NCI-H2081 treated with DMSO at 0.1 percent for 48 hours (cell line): ENCODE measurements at places on chromosomes 5 and 9.
A peak's percentile ranks its signal among the peaks of the same experiment; 100 is the strongest.

DNA sequence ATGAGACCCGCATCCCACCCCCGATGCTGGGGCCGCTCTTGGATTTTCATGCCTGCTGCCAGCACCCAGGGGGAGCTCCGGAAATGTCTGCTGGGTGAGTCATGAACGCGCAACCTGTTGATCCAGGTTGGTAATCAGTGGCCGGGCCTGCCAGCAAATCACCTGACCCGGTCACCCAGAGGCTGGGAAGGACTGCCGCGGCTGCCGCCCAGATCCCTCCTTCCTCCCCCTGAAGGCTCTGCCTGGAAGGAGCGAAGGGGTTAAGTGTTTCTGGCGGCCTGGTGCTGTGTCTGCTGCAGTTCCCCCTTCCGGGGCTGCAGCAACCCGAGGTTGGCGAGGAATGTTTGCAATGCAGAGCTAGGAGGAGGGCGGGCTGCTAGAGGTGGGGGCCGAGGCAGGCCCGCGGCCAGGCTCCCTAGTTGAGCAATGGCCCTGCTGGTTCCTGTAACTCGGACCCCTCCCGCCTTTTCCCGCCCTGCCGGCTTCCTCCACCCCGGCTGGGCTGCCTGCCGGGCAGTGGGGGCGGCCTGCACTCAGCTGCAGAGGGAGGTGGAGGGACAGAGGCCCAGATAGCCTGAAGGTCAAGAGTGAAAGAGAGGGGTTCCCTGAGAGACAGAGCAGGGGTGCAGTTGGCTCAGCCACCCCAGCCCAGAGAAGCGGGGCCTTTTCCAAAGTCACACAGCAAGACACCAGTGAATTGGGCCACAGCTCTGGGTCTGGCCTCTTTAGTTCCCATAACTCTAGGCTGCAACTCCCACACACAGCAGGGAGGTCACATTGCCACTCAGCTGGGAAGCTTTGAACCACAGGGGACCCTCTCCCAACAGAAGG lies 156.3 kb upstream of the IER5L start:
- DNase-seq: no peak

GRCh38 chr5:981456-981855 lies 27.1 kb upstream of the NKD2 start:
- DNase-seq: no peak

DNA sequence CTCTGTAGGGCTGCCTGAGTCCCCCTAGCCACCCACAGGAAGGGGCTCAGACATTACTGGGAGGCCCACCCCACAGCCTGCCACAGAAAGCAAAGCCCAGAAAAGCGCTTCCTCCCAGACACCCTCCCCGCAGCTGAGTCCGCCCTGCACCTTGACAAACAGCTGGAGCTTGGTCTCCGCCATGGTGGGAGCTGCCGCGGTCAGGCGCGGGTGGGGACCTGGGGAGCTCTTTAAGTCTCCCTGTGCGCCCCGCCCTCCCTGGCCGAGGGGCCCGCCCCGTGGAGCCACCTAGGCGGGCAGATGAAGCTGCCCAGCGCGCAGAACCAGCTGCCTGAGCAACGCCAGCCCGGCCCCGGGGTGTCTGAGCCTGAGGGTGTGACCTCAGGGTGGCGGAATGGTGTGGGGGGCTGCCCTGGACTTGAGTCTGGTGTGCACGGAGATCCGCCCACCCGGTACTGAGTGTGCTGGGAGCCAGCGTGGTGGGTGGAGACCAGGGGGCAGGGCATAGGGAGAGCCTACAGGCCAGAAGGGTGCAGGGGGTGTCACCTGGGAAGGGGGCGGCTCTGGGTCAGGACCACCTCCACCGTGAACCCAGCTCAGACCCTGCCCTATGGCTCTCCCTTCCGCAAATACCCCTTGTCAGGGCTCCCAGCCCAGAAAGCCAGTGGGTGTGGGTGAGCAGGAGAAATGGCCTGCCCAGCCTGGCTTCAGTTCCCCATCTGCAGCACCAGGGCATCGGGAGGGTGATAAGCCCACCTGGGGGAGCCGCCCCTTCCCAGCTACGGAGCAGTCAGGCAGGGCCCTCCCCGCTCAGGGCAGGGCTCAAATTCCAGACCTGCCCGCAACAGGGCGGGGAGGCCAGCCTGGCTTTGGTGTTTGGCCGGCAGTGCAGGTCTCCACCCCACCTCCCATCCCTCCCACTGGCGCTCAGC lies at the start of gene CLIC3:
CLIC3 (minus strand) TSS at position 208 of the 932 bp plus-strand sequence; CDS start at position 183, 25 bp downstream.
- DNase-seq: no peak

DNA sequence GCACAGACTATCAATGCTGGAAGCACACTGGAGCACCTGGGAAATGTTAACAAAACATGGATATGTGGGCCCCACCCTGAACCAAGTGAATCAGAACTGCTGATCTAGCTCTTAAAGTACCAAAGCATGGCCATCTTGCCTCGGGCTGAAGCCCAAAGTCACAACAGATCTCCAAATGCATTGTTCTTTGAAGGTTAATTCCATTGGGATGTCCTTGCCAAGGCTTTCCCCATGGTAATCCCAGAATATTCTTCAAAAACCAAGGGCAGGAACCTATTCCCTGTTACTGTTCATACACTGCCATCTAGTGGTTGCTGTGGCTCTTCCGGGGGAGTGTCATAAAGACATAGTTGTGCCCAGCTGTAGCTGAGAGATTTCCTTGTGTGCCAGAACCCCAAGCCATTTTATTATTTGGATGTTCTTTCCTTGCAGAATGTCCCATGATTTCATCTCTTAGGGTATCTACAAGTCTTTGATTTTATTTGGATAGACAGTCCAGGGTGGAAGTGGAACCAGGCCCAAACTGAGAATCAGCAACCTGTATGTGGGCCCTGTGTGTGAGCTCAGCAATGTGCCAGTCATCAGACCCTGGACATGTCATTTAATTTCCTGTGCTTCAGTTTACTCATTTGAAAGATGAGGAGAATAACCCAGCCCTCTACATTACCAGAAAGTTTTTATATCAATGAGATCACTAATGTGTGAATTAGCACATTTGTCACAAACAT lies 290.0 kb downstream of the ACTL7B start:
- DNase-seq: peak; percentile 38

GRCh38 chr5:51604324-51604723 lies 221.1 kb downstream of the ISL1 start:
- DNase-seq: no peak

DNA sequence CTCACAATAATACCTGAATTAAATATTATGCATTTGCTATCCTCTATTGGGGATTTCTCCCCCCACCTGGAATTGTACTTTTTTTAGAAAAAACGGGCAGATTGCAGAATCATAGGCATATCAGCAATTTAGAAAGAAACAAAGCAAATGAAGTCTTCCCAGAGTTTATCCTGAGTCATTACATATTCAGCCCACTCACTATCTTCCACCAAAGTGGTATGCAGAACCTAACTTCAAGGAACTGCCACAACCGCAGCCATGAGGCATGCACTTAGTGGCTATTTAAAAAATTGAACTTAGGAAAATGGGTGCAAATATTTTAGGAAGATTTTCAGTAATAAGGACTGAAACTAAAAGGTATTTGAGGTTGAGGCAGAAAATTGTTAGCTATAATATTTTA lies 48.6 kb downstream of the UBAP1 start:
- DNase-seq: no peak

GRCh38 chr5:34524123-34524522 lies 132.0 kb upstream of the RAI14 start:
- DNase-seq: no peak

DNA sequence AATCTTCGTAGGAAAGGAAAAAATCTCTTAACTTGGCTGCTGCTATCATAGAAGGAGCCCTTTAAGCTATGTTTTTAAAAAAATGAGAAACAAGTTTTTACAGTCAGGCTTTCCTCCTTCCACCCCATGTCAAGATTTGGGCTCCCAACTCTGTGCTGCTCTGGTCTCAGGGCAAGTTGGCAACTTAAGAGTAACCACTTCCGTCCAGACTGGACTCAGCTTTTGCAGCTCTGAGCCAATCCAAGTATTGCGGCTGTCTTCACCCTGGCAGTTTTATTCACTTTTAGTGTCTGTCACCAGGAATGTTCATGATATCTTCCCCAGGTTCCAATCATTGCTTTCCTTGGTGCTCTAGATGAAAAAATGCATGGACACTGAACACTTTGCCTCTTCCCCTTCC lies 115.9 kb upstream of the GAS1 start:
- DNase-seq: no peak

GRCh38 chr5:125503946-125504345 lies 757.5 kb upstream of the ZNF608 start:
- DNase-seq: no peak

DNA sequence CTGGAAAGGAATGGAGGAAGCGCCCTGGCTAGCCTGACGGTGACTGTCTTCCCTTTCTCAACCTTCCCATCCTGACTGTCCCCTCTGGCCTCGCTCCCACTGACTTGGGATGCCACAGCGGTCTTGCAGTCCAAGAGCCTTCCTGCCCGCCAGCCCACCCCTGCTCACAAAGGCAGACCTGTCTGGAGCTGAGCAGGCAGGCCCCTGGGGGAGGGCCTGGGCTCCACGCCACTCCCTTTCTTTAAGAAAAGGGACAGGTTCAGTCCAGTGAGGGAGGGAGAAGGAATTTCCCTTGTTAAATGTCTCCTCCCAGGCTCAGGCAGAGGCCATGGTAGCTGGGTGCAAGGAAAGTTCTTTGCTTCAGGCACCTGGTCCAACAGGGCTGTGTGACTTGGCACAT lies 18.1 kb downstream of the FGF1 start:
- no peak for DNase-seq

DNA sequence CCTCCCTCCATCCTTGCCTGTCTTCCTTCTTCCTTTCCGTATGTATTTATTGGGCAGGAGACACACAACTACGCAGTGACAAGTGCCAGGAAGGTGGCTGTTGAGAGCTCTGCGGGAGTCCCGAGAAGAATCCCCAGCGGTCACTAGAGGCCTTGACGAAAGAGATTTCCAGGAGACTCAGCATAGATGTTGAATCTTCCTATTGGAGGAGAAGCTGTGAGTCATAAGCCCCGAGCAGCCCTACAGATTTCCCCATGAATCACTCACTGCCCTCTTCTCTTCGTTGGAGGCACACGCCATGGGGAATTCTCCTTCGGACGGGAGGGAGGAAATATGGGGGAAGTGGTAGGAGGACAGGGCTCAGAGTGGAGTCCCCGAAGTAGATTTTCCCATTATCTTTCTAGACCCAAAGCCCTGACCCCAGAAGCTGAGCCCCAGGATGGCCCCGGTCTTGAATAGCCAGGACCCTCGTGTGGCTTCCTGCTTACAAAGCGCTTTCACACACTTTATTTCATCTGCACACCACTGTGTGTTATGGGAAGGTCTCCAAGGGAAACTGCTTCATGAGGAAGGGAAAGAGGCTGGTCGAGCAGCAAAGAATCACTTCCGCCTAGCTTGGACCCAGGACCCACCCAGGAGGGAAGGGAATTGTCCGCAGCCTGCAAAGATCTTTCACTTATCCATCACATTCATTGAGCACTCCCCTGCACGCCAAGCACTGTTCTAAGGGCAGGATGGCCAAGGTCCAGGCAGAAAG lies 12.7 kb downstream of the DUSP1 start:
- no peak for DNase-seq

GRCh38 chr9:72203205-72203803 lies 54.1 kb downstream of the GDA start:
- DNase-seq: no peak

DNA sequence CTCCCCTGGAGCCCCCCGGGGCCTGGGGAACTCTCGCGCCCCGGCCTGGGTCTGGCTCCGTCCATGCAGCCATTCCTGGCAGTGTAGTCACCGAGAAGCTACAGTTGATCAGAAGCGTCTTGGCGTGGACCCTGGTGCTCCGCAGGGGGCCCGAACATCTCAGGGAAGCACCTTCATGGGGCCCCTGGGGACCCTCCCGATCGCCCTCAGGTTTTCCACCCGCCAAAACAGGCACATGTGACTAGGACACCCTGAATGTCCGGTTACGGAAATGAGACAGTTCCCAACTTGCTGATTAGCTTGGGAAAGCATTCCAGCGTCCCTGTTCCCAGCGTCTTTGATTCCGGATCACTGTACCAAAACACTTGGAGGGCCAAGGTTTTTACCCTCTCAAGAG lies 472 bp downstream of the FBXO4 start:
- DNase-seq: no peak

- DNase-seq: no peak
Measured at GRCh38 chr5:34941936-34942335, 12.6 kb downstream of the DNAJC21 start.

GRCh38 chr5:120436996-120437395 lies 27.1 kb upstream of the PRR16 start:
- no peak for DNase-seq

DNA sequence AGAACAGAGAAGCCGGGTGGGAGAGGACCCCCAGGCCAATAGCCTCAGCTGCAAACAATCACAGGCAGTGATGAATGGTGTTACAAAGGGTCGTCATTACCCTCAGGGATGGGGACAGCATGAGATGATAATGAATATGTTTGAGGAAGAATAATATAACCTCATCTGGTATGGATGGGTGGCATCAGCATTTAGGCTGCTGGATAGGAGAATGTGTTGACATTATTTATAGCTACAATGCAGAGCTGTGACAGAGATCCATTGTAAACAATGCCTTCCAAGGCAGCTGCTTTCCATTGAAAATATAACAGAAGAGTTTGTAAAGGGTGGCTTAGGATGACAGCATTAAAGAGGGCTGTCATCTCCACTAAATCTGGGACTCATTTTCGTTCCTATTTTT lies 365.5 kb downstream of the KCNN2 start:
- no peak for DNase-seq

- DNase-seq: no peak
Measured at GRCh38 chr5:37182667-37183066, 66.5 kb downstream of the CPLANE1 start.

- no peak for DNase-seq
Measured at GRCh38 chr9:70656281-70656680, 241.8 kb upstream of the KLF9 start.

- DNase-seq: no peak
Measured at GRCh38 chr5:125848751-125849150, 574.5 kb upstream of the GRAMD2B start.

- DNase-seq: no peak
Measured at GRCh38 chr9:120534266-120534665, 45.7 kb downstream of the CDK5RAP2 start.

GRCh38 chr5:136425921-136426320 lies 60.6 kb upstream of the TRPC7 start:
- DNase-seq: no peak

GRCh38 chr5:142777850-142778249 lies 7.7 kb downstream of the ARHGAP26 start:
- DNase-seq: no peak

DNA sequence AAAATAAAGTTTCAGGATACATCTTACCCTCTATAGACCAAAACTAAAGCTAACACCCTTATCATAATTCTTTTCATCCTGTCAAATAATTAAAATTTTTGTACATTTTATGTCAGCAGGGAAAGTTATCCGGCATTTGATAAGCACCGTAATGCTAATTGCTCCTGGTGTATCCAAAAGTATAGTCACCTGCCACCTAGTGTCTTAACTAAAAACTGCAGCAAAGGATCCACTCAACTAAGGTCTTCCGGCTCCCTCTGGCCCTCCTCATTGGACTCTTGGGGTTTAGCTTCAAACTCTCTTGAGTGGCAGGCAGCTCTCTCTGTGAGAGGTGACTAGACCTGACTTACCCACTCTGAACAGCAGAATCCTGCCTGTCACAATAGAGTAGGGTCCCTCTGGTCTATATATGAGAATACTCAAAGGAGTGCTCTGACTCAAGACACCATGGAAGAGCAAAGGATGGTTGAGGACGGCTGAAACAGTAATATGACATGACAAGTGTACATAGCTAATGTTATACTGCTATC lies 60.4 kb upstream of the CAST start:
- no peak for DNase-seq
